HuH-7.5 (cell line): ENCODE measurements at places on chromosomes 13 and 19.
A peak's percentile ranks its signal among the peaks of the same experiment; 100 is the strongest.

DNA sequence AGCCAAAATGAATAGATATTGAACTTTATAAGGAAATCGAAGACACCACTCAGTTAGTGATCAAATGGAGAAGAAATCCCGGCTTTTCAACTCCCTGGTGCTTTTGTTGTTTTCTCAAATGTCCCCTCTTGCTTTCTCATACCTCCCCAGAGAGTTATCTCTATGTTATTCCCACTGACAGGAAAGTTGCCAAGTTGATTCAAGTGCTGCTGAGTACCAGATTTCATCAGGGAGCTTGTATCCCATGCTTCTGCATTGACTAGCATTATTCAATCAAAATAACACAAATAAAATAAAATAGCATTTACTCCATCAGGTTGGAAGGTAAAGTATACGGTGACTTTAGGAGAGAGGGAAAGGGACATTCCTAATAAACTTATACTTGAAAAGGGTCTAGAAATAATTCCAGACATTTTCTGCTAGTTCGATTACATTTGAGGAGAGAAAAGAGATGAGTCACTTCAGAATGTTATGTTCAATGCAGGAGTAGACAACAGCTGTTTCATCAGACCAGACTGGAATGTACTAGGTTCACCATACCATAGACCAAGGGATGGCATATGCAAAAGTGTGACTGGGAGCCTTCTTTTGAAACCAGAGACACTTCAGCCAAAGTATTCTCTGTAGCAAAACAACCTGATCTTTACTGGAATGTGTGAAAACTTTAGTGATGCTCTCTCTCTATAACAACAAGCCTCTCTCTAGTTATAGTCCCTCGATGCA is 397.8 kb downstream of the FGF14 start:
- no peak for DNase-seq

DNA sequence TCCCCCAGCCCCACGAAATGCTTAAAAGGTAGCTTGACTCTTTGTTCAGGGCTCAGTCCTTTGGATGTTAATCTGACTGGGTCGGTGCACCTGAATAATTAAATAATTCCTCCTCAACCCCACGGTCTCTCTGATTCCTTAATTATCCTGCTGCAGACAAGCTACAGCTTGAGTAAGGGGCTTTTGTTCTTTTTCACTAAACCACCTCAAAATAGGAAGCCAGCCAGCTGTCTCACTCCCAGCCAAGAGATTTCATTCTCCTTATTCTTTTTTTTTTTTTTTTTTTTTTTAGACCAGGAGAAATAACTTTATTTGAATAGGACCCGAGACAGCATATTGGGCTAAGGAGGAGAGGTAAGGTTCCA is 7.9 kb upstream of the FCGBP start:
- DNase-seq, result no peak

- no peak for DNase-seq
Measured at GRCh38 chr19:370641-371330, 26.2 kb upstream of the MIER2 start.

DNA sequence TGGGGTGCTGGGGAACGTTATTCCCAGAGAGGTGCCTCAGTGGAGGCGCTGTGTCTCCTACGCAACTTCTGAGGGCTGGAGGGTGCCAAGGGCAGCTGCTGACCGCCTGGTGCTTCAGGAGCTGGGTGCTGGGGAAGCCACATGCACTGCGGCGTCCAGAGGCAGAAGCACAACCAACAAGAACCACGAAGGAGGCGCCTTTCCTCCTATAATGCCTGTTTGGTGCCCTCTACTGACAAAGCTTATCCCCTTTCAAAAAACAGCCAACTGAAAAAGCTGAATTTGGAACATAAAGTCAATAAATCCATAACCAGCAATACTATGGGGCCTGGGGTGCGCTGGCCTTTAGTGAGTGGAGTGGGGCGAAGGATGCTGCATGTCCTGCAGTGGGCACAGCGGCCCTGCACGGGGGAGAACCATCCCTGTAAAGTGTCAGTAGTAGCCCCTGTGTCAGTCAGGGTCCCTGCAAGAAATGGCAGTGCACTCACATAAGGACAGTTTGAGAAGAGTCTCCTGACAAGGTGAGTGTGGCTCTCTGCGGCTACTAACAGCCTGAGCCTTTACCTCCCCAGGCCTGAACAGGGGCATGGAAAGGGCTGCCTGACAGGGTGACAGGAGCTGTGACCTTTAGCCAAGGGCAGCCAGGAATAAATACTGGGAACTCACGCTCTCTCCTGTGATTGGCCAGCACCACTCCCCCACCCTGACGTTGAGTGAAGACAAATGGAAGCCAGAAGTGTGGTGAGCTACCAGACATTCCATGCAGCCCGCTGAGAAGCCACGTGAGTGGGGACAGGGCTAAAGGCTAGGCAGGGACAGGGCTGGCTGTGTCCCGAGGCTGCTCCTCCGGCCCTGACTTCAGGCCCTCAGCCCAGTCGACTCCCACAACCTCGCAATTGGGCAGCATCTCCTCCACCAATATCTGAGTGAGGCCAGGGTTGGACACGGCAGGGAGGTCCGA is 4.5 kb upstream of the B3GNT8 start:
- DNase-seq, result no peak

DNA sequence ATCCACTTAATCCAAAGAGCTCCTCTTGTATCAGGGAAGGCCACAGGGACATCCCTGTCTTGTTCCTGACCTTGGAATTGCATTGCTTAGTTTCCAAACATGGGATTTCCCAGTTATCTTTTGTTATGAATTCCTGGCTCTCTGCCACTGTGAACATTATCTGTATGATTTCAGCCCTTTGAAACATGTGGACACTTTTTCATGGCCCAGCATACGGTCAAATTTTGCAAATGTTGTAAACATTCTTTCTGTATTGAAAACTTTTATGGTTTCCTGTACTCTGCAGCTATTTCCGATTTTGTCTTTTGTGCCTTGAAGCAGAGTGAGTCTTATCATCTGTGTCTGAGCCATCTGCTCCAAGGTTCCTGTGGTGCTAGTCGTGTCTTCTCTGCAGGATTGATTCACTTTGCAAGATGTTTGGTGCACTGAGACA is 4.5 kb upstream of the CFAP97D2 start:
- DNase-seq, result no peak

DNA sequence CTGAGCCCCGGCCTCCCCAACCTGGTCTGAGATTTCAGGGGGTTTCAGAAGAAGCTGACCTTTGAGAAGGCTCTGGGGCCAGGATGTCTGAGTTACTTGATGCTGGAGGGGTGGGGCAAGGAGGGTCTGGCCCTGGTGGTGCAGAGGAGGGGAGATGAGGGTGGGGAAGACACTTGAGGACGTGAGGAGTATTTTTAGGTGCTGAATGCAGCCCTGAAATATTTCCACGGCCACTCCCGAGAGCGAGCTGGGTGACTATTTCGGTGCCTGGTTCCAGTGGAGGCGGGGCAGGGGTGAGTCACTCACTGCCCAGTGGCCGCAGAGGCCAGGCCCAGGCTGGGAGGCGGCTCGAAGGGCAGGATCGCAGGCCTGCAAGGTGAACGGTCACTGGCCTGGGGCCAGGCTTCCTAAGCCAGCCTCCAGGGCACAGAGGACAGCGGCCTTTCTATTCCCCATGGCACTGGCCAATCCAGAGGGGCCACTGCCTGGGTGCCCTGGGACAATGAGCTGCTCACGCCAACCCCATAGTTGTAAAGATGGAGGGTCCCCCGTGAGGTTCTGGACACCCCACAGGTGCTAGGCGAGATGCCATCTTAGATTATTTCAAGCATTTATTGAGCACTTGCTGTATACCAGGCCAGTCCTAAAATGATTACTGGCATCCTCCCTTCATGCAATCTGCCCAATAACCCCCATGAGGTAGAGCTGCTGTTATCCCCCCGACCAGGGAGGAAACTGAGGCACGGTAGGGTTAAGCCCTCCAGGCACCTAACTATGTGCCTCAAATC is 19.7 kb upstream of the JUND start:
- peak; percentile 88 for DNase-seq
